Lung (tissue), 17 donors: ENCODE measurements at places on chromosomes 7 and 10.
A peak's percentile ranks its signal among the peaks of the same experiment; 100 is the strongest.

- no peak for DNase-seq
- H3K27me3 ChIP-seq, result no peaks in the 10 kb centered on the region
- H3K4me1 ChIP-seq, result no peaks in the 10 kb centered on the region
- no peak overlapping the region for H3K27ac ChIP-seq
- no peaks in the 10 kb centered on the region for H3K36me3 ChIP-seq
- no peak overlapping the region for H3K4me3 ChIP-seq
These were observed 87.1 kb downstream of the SAMD9 start for GRCh38 chr7:93030605-93031225.

DNA sequence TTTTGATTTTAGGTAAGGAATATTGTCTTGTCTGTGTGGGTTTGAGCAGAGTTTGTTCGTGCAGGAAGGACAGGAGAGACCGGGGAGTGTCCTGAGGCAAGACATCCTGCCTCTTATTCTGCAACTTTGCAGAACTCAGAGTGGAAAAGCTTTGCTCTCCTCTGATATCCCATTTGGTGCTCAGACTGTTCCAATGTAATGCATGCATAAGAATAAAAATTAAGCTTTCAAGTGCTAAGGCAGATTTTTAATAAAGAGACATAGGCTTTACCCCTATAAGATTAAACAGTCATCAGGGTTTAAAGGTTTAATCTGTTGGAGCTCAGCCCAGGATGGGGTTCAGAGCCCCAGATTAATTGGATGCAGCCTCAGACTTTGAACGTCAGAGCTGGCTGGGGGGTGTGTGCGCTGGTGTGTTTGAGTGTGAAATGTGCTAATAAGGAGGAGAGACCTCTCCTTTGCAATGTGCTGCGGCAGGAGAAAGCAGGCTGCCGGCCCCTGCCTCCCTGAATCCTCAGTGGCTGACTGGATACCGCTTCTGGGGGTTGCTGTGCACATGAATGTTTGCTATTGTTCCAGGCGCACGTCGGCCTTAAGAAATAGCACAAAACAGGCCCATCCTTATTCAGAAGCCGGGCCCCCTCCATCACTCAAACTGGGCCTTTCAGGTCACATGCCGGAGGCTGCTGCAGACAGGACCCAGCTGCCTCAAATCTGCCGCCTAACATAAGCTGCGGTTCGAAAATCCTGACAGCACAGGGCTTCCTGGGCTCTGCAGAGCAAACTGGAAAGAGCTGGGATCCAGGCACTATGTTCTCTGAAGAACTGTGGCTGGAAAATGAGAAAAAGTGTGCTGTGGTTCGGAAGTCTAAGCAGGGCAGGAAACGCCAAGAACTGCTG is 84.1 kb upstream of the PRR15 start:
- peak; percentile 97 for DNase-seq
- H3K36me3 ChIP-seq, result no peaks in the 10 kb centered on the region
- H3K27me3 ChIP-seq, result peaks cover 10% of the 10 kb centered on the region
- H3K4me1 ChIP-seq, result peaks cover 10% of the 10 kb centered on the region

DNA sequence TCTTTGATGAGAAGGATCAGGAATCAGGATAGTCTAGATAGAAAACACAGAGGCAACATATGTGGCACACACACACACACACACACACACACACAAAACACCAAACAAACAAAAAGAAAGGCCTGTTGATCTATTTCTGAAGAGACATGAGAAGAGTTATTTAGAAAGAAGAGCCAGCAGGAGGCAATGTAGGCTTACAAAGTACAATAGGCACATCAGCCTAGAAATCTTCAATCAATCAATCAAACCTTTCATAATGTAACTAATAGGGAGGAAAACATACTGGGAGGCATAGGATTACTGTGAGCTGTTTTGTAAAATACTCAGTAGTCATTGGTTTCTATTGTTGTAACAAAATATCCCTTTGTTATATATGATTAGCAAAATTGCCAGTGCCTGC is 47.3 kb upstream of the TES start:
- no peak overlapping the region for H3K4me3 ChIP-seq
- H3K27ac ChIP-seq, result no peak overlapping the region
- no peaks in the 10 kb centered on the region for H3K27me3 ChIP-seq
- no peak for DNase-seq
- H3K4me1 ChIP-seq, result no peaks in the 10 kb centered on the region

GRCh38 chr10:80070057-80070456 is 8.4 kb upstream of the TMEM254 start:
- no peaks in the 10 kb centered on the region for H3K27me3 ChIP-seq
- no peak overlapping the region for H3K4me3 ChIP-seq
- DNase-seq, result peak; percentile 17
- no peaks in the 10 kb centered on the region for H3K36me3 ChIP-seq

- peak within 1 kb of the TSS; percentile 77 for H3K4me3 ChIP-seq
- H3K27me3 ChIP-seq, result no peaks in the 10 kb centered on the region
- peaks cover 1% of the 10 kb centered on the region for H3K36me3 ChIP-seq
- peak within 1 kb of the TSS; percentile 94 for H3K27ac ChIP-seq
- no peak for DNase-seq
- H3K4me1 ChIP-seq, result no peaks in the 10 kb centered on the region
These were observed at the start of gene NRP1 for GRCh38 chr10:33334153-33334804. NRP1 (minus strand) TSS chr10:33334667; CDS start chr10:33334382, 285 bp downstream.

- no peak overlapping the region for H3K27ac ChIP-seq
- H3K4me1 ChIP-seq, result peaks cover 1% of the 10 kb centered on the region
- H3K4me3 ChIP-seq, result no peak overlapping the region
These were observed 2.1 kb upstream of the PALD1 start for GRCh38 chr10:70476249-70477035.

DNA sequence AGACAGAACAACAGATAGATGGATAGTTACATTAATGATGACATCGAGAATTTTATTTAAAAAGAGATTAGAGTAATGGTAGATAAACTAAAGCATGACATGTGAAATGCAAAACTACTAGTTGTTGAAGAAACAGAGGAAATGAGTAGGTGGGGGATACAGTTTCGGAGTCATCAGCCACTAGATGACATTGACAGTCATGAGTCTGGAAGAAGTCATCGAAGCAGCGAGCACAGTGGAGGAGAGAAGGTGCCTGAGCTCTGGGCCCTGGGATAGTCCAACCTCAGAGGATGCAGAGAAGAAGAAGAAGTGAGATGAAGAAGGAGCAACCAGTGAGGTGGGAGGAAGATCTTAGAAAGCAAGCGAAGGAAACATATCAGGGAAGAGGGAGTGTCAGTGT is 20.2 kb upstream of the SEC61A2 start:
- no peak overlapping the region for H3K4me3 ChIP-seq
- DNase-seq, result no peak
- H3K36me3 ChIP-seq, result peaks cover 26% of the 10 kb centered on the region

DNA sequence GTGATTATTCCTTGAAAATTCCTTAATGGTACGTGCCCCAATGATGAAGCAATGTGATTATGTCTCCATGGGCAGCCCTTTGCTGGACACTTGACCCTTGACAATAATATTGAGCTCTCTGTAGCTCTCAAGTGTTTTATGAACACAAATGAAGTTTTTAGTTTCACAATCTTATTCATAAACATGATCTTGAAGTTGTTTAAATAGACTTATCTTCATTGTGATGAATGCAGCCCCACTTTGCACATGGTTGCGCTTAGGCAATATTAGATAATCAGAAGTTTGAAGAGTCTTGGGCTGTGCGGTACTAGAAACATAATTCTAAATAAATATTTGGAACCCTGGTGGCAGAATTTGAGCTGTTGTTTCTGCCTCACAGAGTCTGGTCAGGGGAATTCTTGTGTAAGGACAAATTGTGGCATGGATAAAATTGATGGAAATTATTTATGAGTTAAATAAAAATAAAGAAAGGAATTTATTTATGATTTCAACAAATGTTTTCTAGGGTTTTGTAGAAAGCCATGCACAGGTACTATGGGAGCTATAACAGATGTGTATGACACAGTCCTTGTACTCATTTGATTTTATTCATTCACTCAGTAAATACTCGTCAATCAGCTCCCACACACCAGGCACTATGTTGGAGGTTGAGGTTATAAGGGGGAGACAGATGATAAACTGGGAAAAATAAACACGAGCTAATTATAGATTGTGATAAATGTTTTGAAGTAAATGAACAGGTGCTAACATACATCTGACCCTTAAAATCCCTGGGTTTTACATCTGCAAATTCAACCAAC is 217.9 kb downstream of the GALNT17 start:
- peaks cover 2% of the 10 kb centered on the region for H3K4me1 ChIP-seq
- no peak overlapping the region for H3K4me3 ChIP-seq
- no peak for DNase-seq
- no peaks in the 10 kb centered on the region for H3K27me3 ChIP-seq

- H3K4me3 ChIP-seq, result no peak overlapping the region
- no peak for DNase-seq
- no peak overlapping the region for H3K27ac ChIP-seq
- H3K4me1 ChIP-seq, result no peaks in the 10 kb centered on the region
- H3K36me3 ChIP-seq, result peaks cover 35% of the 10 kb centered on the region
These were observed 15.4 kb upstream of the BTBD16 start for GRCh38 chr10:122255509-122256301.

DNA sequence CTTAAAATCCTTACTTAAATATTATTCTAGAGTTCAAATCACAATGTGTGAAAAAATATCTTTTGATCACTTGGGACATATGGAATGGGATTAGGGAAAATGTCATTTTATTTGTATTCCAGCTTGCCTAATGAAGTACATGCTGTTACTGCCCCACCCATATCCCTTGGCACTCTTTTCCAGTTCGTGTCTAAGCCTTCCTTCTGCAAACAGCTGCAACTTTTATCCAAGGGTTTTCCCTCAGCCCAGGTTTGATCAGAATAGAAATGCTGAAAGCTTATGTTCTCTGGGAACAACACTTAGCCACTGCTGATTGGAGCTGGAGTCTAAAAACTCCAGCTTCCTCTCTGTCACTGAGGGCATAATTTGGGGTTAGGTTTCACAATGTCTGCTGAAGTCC is 214.1 kb upstream of the FAM3C start:
- no peaks in the 10 kb centered on the region for H3K36me3 ChIP-seq
- H3K4me3 ChIP-seq, result no peak overlapping the region
- H3K27ac ChIP-seq, result no peak overlapping the region
- no peaks in the 10 kb centered on the region for H3K27me3 ChIP-seq
- H3K4me1 ChIP-seq, result no peaks in the 10 kb centered on the region

GRCh38 chr7:98091523-98091922 is 15.1 kb upstream of the LMTK2 start:
- no peaks in the 10 kb centered on the region for H3K27me3 ChIP-seq
- no peaks in the 10 kb centered on the region for H3K4me1 ChIP-seq
- no peak overlapping the region for H3K4me3 ChIP-seq

DNA sequence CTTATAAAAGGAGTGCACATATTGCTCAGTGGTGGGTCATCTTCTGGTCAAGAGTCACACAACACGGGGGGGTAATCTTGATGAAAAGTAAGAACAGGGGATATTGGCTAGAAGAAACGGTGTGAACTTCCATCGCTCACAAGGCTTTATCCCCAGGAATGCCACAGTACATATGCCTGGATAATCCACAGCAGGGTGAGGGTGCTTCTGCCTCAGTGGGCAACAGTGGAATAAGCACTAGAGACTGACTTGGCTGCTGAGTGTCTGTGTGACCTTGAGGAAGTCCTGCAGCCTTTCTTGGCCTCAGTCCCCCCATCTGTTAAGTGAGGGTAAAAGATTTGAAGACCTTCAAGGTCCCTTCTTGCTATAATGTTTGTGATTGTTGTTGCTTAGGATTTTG is 44.9 kb upstream of the SHH start:
- no peak overlapping the region for H3K4me3 ChIP-seq
- H3K27ac ChIP-seq, result no peak overlapping the region
- no peaks in the 10 kb centered on the region for H3K4me1 ChIP-seq

GRCh38 chr10:110358869-110359629 is 54.3 kb upstream of the SMNDC1 start:
- no peak overlapping the region for H3K4me3 ChIP-seq
- DNase-seq, result peak; percentile 23
- H3K36me3 ChIP-seq, result no peaks in the 10 kb centered on the region
- no peak overlapping the region for H3K27ac ChIP-seq

DNA sequence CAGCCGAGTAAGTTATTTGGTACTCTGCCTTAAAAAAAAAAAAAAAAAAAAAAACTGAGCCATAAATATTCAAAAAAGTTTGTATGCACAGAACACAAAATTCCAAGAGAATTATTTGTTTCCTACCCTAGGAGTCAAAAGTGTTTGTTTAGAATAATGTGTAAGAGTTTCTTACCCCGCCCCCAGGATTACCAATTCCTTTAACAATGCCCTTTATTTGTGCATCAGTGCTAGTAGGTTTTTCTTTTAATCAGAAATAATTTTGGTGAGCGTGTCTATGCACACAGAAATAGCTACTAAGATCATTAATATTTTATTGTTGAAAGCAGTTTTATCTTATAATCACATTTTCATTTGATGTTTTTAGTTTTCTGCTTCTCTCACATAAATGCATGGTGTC is 374.6 kb downstream of the DPP6 start:
- no peaks in the 10 kb centered on the region for H3K36me3 ChIP-seq
- no peak for DNase-seq
- H3K27ac ChIP-seq, result no peak overlapping the region
- H3K4me3 ChIP-seq, result no peak overlapping the region

GRCh38 chr7:116952635-116953371 is 498 bp upstream of the ST7 start:
- no peaks in the 10 kb centered on the region for H3K27me3 ChIP-seq
- H3K27ac ChIP-seq, result peak overlapping the region; percentile 100
- DNase-seq, result peak; percentile 82
- no peaks in the 10 kb centered on the region for H3K36me3 ChIP-seq
- H3K4me1 ChIP-seq, result peaks cover 5% of the 10 kb centered on the region

- H3K36me3 ChIP-seq, result no peaks in the 10 kb centered on the region
- H3K27ac ChIP-seq, result no peak overlapping the region
- no peak overlapping the region for H3K4me3 ChIP-seq
- DNase-seq, result no peak
- no peaks in the 10 kb centered on the region for H3K27me3 ChIP-seq
These were observed 853.6 kb downstream of the LRMDA start for GRCh38 chr10:76285012-76285411.

DNA sequence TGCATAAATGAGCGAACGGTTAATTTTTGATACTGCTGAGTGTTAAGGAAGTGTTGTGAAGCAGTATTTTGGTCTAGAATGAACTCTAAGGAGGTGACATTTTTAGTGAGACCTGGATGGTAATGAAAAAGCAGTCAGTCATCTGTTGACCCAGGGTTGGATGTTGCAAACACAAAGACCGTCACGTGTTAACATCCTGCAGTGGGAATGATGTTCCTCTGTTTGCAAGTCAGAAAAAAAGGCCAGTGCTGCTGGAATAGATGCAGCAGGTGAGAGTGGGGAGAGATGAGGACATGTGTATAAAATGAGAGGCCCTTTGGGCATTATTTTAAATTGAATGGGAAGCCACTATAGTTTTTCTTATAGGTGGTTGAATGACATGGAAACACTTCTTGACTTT is 39.3 kb downstream of the INSYN2A start:
- no peak overlapping the region for H3K27ac ChIP-seq
- no peaks in the 10 kb centered on the region for H3K36me3 ChIP-seq
- peaks cover 6% of the 10 kb centered on the region for H3K4me1 ChIP-seq
- no peaks in the 10 kb centered on the region for H3K27me3 ChIP-seq

- no peaks in the 10 kb centered on the region for H3K36me3 ChIP-seq
- no peak overlapping the region for H3K27ac ChIP-seq
- peak; percentile 67 for DNase-seq
- H3K4me3 ChIP-seq, result no peak overlapping the region
These were observed 14.7 kb downstream of the CDNF start for GRCh38 chr10:14822879-14823755.
